ENCODE measurements at places on chromosomes 6 and 20. TPM values are rescaled to one million over a fixed set of nuclear protein-coding genes. Genes with fewer than 3 reads are reported as not detected.

DNA sequence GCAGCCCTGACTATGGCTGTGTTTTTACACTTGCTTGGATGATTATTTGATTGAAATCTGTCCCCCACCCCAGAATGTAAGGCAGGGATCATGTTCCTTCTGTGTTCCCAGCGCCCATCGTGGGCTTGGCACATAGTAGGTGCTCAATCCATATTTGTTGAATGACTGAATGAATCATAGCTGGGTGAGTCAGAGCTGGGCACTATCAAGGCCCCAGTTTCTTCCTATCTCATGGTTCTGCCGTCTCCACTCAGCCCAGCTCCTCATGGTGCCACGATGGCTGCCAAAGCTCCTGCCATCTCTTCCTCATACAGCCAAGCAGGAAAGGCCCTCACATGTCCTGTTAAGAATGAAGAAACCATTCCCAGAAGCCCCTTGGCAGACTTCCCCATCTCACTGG, 29.0 kb downstream of the CEBPB start:
- no peak for DNase-seq

DNA sequence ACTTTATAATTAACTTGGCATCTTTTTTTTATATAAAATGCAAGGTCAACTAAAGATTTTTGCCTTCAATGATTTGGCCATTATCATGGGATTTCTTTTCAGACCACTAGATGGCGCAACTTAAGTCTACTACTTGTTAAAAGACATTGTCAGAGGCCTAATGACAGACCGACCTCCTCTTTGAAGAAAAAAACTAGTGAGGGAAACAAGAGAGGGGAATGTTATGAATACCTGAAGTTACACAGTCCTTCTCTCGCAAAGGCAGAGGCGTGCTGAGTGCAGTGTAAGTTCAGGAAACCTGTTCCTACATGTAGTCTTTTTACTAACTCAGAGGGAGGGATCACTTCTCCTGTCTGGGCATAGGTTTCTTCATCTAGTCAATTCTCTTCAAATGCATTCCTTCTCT, 9.3 kb downstream of the TRAPPC3L start:
- DNase-seq = peak; percentile 58

DNA sequence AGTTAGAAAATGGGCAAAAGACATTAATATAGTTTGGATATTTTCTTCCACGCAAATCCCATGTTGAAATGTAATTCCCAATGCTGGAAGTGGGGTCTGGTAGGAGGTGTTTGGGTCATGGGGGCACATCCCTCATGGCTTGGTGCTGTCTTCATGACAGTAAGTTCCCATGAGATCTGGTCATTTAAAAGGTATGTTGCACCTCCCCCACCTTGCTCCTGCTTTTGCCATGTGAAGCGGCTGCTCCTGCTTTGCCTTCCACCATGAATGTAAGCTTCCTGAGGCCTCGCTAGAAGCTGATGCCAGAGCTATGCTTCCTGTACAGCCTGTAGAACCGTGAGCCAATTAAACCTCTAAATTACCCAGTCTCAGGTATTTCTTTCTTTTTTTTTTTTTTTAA, 16.3 kb upstream of the TMEM14A start:
- no peak for DNase-seq

- no peak for DNase-seq
These were observed 37.1 kb downstream of the CD109 start for GRCh38 chr6:73732845-73733675.

DNA sequence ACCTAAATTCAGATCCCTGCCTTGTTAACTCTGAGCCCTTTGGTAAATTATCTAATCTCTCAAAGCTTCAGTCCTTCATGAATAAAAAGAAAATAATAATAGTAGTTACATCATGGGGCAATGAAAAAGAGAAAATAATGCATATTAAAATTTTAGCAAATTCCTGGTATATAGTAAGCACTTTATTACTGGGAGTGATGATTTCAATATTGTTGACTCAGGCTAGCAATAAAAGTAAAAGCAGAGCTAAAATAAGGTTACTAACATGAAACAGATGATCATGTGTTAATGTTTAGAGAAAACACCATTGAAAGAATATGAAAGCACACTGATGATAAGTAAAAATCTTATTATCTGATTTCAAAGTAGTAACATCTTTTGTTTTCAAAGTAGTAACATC, 13.6 kb downstream of the GINS1 start:
- no peak for DNase-seq

DNA sequence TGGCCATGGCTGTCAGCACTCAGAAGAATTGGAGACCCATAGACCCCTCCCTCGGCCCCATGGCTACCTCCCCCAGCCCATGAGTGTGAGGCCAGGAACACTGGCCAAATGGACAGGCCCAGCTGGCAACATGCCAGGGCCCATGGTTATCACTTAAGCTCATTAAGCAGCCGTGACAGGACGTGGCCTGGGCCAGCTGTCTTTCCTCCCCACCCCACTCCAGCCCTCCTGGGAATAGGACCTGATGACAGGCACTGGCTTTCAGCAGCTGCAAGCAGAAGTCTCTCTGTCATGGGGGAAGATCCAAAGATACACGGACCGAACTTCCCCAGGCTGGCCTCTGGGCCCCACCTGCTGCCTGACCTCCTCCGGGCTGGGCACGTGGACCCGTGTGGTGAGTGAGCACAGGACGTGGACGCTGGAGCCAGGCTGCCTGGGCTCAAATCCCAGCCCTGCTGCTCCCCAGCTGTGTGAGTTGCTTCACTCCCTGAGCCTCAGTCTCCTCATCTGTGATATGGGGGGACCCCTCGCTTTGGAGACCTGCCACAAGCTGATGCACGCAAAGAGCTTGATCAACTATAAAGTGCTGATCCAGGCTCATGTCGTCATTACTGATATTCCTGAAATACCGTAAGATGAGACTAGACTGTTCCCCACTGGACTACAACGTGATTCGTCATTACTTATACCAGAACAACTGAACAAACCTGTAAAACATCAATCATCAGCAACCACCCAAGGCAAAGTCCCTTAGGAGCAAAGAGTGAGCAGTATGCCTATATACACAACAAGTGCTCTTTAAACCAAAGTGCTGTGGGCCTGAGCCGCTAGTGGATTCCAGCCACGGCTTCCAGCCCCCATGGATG, 22.0 kb upstream of the VSTM2L start:
- no peak for DNase-seq

GRCh38 chr6:33967265-33967767, 163.5 kb upstream of the MLN start:
- DNase-seq = no peak

- DNase-seq = no peak
These were observed 21.1 kb downstream of the STX11 start for GRCh38 chr6:144171406-144171805.

GRCh38 chr6:137233911-137234863, 15.0 kb upstream of the IFNGR1 start:
- DNase-seq = no peak

DNA sequence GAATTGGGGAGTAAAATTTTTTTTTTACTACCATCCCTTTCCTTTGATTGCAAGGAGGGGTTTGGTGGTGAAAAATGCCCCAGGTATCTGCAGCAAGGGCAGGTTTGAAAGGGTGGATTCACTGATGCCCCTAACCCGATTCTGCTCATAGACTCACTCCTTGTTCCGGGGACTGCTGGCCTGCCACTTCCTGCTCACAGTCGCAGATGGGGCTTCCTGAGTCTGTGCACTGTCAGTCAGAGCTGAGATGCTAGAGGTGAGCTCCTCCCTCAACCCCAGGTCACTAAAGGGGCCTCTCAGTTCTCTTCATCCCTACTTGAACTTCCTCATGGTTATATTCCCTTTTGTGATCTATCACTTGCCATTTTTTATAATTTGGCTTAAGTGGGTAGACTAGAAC, 357.9 kb downstream of the FARS2 start:
- no peak for DNase-seq

- DNase-seq = no peak
These were observed 15.0 kb downstream of the MAP7 start for GRCh38 chr6:136535017-136535765.

GRCh38 chr6:62284725-62285124, 1.3 kb downstream of the KHDRBS2 start:
- DNase-seq = no peak

GRCh38 chr6:5860849-5861248, 145.9 kb downstream of the NRN1 start:
- DNase-seq = no peak

GRCh38 chr6:160067564-160067963, 54.1 kb upstream of the SLC22A1 start:
- DNase-seq = no peak

GRCh38 chr20:48489656-48490055, 338.1 kb downstream of the PREX1 start:
- no peak for DNase-seq

DNA sequence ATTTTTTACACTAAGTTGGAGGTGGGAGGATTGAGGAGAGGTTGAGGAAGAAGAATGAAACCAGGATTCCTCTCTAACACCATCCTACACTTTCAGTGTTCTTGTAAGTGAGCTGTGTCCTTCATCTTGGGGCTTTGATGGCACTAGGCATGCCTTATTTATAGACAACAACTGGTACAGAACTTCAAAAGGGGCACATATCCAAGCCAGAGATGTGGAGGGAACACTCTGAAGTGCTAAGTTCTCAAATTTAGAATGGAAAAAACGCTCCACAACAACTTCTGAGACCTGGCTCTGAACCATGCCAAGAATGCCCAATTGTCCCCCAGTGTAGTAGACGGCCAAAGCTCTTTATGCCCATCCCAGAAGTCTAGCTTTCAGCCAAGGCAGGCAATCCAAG, 16.2 kb upstream of the PKHD1 start:
- DNase-seq = no peak

- no peak for DNase-seq
These were observed 183.9 kb upstream of the MCHR2 start for GRCh38 chr6:100177956-100178355.

DNA sequence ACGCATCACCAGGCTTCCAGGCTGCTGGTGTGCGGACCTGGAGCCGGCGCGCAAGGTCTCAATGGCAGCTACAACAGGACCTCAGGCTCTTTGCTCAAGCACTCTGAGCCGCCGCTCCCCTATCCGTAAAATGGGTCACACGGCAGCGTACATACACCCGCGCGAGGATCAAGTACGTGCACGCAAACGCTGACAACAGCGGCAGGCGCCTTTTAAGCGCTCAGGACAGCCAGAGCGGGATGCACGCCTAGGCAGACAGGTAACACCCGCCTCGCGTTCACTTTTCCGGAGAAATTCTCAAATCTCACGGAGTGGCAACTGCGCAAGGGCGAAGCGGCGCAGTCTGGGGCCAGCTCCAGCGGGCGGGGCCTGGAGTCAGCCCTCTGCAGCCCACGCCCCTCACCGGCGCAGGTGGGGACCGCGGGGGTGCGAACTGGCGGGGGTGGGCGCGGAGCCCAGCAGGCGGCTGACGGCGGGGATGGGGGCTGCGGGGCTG, 535 bp downstream of the EXOC2 start:
- DNase-seq = no peak

- no peak for DNase-seq
These were observed 499.6 kb downstream of the RFPL4B start for GRCh38 chr6:112846681-112847080.

- no peak for DNase-seq
These were observed 30.6 kb downstream of the RAB22A start for GRCh38 chr20:58340151-58340550.

DNA sequence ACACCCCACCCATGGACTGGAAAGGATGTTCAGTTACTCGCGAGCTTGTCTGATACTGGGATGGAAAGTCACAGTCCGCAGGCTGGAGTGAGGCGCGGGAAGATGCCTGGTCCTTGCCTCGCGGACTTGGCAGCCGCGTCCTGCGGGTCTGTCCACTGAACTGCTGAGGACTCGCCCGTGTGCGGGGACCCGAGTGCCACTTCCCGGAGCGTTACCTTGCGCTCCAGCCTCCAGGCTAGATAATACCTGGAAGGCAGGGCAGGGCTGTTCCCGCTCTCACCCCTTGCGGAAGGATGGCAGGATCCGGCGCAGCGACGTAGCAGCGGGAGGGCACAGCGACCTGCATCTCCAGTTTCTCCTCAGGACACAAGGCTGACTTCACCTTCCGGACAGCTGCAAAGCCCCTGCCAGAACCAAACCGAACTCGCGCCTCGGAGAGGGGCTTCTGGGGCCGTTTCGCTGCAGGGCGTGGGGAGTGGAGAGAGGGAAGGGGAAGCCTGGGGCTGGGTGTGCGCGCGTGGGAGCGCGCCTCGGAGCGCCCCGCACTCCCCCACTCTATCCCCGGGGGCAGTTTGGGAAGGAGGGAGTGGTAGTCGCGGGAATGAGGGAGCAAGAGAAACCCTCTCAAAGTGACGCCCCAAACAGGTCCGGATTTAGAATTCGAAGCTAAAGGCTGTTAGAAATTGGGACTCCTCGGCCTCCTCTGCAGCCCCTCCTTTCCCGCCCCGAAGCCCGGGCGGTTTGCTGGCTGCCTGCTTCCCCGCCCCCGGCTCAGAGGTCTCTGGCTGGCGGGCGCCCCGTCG, at the start of gene KCNQ5:
Gene KCNQ5 (plus strand): TSS at position 774 of the 803 bp plus-strand sequence.
- no peak for DNase-seq

PERP gene
- total RNA-seq = 348 TPM

NOTCH4 gene
- total RNA-seq = 2.0 TPM

TP53TG5 gene
- total RNA-seq = not detected

PRRT1 gene
- 1.3 TPM for total RNA-seq

HMGCLL1 gene
- not detected for total RNA-seq

ADGRF5 gene
- 0.18 TPM for total RNA-seq

FOXC1 gene
- 6.7 TPM for total RNA-seq

CRISP3 gene
- total RNA-seq = not detected

SLC22A7 gene
- total RNA-seq = not detected

OTOR gene
- not detected for total RNA-seq

JPH2 gene
- total RNA-seq = 0.49 TPM

ATXN1 gene
- 67.1 TPM for total RNA-seq

Measured in Panc1 (cell line).